NCI-H1105 (cell line): ENCODE measurements at places on chromosomes 13 and 19.
A peak's percentile ranks its signal among the peaks of the same experiment; 100 is the strongest.

- no peak for DNase-seq
Observed at GRCh38 chr13:106529415-106530170, 5.9 kb downstream of the EFNB2 start.

DNA sequence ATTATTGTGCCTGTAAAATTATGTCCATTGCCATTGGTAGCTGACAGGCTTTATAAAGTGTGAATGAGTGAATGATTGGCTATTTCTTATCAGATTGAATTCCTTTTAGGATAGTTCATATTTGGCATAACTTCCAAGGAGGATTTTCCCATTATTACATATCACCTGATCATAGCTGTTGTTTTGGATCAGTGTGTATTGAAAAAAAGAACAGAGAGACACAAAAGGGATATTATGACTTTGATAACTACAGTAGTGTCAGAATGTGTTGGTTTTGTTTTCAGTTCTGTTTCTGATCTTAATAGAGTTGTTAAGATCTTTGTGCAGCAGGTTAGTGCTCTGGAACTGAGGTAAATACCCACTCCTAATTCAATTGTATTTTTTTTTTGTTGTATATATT, 103.8 kb downstream of the LRCH1 start:
- DNase-seq: no peak

GRCh38 chr13:29532821-29533220, 62.7 kb downstream of the SLC7A1 start:
- DNase-seq: no peak

- no peak for DNase-seq
Observed at GRCh38 chr19:46393456-46394401, 19.6 kb downstream of the CCDC8 start.

- no peak for DNase-seq
Observed at GRCh38 chr13:77306458-77306857, 20.4 kb downstream of the MYCBP2 start.

DNA sequence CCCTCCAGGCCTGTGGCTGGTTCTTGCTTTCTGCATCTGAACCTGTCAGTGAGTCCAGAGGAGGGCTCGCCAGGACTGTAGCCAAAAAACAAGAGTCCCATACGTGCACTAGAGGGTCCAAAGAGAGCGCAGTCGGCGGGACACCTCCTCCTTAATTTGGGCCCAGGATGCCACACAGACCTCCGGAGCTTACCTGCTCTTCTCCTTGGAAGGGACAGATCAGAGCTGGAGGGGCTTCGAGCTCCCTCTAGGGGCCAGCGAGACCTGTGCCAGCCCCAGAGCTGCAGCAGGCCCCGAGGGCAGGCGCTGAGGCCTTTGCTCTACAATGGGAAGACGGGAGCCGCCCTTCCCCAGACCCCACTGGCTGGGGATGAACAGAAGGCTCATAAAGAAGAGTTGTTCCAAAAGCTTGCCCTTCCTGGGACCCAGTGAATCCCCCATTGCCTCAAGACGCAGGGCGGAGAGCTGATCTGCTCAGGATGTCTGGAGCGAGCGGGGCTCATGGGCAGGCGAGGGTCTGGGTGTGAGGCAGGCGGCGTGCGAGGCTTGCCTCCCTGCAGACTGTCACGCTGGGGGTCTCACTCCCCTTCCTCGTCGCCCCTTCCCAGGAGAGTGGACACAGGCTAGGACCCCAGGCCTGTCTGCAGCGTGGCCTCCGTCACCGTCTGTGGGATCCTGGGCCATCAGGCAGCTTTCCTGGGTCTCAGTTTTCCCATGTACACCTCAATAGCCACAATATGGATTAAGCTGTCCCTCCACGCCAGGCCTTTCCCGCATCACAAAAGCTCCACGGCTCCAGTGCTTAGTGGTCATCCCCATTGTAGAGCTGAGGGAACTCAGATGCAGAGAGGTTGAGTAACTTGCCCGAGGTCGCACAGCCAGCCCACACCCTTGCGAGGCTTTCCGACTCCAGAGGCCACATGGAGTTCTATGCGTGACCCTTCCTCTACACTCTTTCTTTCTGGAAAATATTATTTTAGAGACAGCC, 46.9 kb upstream of the VSTM2B start:
- peak; percentile 7 for DNase-seq

GRCh38 chr19:7853770-7854128, 20.4 kb downstream of the PRR36 start:
- DNase-seq: no peak

DNA sequence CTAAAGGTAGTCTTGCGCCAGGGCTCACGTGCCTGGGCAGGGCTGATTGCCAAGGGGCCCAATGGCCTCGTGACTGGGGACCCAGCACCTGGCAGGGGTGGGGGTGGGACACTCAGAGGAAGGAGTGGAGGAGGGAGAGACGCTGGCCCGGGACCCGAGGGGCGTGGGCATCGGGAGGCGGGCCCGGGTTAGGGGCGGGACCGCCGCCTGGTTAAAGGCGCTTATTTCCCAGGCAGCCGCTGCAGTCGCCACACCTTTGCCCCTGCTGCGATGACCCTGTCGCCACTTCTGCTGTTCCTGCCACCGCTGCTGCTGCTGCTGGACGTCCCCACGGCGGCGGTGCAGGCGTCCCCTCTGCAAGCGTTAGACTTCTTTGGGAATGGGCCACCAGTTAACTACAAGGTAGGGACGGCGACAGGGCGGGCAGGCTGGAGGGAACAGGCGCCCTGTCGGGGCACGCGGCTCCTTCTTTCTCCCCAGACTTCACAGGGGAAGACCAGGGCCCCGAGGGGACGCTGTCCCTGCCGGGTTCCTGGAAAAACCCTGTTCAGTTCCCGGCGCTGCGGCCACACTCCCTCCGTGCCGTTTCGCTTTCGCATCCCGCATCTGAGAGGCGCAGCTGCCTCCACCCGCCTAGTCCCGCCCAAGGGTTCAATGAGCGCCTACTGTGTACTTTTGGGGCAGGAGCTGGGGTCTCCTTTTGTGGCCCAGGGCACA, at the start of gene IFI30:
Gene IFI30 (plus strand): TSS at position 242 of the 717 bp plus-strand sequence. CDS start 29 bp downstream, at position 271.
- DNase-seq: peak; percentile 91

DNA sequence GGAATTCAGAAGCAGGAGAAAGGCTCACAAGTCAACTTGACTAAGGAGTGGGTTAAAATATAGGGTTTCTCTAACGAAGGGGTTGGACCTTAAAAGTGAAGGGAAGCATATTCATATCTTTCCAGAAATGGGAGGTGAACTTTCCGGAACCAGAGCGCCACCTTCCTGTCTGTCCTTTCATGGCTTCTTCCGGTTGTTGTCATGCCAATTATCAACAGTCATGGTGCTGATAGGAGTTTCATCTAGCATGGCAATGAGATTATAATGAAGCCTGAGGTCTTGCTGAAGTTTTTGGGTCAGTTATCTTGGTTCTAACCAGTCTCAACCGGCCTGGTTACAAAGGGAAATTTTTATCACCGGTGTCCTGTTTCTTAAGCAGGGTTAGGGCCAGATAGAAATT, 162.9 kb upstream of the NBEA start:
- DNase-seq: no peak

- DNase-seq: no peak
Observed at GRCh38 chr13:45950386-45951000, 98.9 kb upstream of the SIAH3 start.

GRCh38 chr19:6996810-6997209, 24.4 kb downstream of the MBD3L2B start:
- DNase-seq: no peak

DNA sequence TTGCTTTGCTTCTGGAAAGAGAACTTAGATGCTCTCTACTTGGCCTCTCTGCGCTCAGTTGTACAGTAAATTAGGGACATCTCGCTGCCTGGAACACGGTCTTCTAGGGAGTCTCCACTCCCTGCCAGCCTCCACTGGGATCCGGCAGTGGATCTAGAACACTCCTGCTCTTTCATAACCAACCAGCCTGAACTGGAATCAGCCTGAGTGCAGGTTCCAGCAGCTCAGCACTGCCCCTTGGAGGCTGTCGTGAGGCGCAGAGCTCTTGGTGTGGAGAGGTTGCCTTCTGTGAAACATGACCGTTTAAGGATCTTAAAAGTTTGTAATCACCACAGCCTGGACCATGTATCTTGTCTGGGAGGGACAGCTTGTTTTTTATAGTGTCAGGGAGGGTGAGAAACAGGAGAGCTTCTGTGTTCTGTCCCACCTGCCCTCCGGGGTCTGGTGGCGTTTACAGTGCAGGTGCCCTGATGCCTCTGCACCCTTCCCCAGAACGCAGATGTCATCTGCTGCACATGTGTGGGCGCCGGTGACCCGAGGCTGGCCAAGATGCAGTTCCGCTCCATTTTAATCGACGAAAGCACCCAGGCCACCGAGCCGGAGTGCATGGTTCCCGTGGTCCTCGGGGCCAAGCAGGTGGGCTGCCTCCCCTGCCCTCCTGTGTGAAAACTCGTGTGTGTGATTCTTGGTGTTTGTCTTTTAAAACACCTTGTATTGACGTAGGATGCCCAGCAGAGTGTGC, 24.8 kb downstream of the UPF1 start:
- DNase-seq: no peak

GRCh38 chr13:89628567-89628966, 1718.9 kb upstream of the MIR17HG start:
- no peak for DNase-seq
